NCI-H2107 (cell line): ENCODE measurements at places on chromosomes 12 and 14.

GRCh38 chr12:64611341-64612284 lies 1.3 kb downstream of the RASSF3 start:
- no peak for DNase-seq

GRCh38 chr12:49838973-49839633 lies 3.8 kb downstream of the BCDIN3D start:
- DNase-seq: peak; percentile 25

GRCh38 chr12:131340616-131341210 lies 370.2 kb upstream of the SFSWAP start:
- no peak for DNase-seq

DNA sequence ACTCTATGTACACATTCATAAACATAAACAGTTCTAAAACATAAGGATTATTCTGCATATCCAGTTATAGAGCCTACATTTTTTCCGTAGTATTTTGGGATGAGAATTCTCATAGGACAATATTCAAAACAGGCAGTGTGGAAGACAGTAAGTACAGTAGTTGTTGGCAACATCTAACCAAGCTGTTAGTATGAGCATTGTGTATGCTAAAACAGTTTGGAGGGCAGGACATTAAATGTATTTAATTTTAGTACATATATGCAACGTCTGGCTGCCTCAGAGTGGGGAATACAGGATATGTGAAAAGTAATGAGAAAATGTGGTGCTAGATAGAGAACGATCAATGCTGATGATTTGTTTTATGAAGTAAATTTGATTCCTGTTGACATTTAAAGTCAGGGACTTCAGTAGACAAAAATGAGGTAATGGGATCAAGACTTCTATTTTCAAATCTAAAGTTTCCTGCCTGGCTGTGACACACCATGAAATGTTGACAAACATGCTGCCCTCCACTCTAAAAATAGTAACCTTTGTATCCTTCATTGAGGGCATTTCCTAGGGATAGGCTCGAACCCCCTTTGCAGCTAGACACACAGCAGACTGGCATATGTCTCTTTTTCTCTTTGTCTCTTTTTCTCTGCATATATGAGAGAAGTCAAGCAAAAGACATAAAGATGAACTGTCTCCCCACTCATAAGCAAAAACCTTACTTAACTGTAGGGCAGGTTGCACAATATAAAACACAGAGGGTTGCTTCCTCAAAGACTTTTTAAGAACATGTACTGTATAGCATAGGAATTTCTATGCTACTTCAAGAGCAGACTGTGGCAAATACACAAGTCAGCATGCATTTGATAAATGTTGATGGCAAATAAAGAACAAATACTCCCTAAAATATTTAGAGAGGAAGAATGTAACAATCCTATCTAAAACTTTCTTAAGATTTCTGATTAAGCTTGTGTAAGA lies 75.5 kb upstream of the GTF2A1 start:
- DNase-seq: no peak

GRCh38 chr14:39307815-39308214 lies 74.1 kb downstream of the MIA2 start:
- DNase-seq: no peak

GRCh38 chr12:12599750-12600643 lies 11.7 kb upstream of the CREBL2 start:
- DNase-seq: no peak

GRCh38 chr12:46124848-46125619 lies 134.7 kb upstream of the SCAF11 start:
- no peak for DNase-seq

GRCh38 chr14:103725739-103726395 lies 10.3 kb downstream of the ZFYVE21 start:
- no peak for DNase-seq

- DNase-seq: no peak
Observed at GRCh38 chr14:42228611-42229010, 621.9 kb downstream of the LRFN5 start.

DNA sequence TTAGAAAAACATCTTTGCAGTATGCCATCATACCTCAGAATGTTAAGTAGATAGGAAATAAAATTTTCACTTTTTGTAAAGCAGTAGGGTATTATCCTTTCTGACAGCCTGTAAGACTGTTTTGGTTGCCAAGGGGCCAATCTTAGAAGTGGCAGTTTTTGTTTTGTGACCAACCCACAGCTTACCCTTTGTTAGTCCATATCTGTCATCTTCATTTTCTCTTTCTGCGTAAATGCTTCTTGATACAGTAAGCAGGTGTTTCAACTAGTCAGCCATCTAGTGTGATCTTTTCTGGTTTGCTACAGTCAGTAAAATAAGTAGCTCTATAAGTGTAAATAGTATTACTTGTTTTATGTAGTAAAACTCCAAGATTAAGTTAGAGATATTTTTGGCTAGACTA lies 8.8 kb downstream of the PPM1A start:
- DNase-seq: no peak

DNA sequence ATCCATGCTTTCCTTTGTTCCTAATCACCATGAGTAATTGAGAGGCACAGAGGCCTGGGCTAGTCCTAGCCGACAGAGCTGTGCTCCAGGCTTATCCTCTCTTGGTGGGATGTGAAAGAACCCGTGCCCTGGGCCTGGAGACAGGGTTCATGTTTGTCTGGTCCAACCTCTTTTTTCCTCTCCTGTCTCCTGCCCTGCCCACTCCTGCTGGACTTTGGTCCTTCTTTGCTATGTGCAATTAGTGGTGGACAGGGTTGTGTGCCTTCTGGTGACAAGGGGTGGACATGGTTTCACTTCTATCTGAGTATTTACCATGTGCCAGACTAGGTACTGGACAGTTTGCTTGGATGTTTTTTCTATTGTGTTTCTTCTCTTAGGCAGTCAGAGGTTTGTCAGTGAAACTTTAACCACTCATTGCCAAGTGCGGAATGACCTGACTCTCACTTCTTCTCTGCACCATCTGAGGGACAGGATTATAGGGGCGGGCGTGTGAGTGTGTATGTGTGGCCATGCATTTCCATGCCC lies 126.1 kb downstream of the SMOC1 start:
- no peak for DNase-seq

- peak; percentile 96 for DNase-seq
Observed at GRCh38 chr14:61145034-61145902, 135.9 kb downstream of the TMEM30B start.

DNA sequence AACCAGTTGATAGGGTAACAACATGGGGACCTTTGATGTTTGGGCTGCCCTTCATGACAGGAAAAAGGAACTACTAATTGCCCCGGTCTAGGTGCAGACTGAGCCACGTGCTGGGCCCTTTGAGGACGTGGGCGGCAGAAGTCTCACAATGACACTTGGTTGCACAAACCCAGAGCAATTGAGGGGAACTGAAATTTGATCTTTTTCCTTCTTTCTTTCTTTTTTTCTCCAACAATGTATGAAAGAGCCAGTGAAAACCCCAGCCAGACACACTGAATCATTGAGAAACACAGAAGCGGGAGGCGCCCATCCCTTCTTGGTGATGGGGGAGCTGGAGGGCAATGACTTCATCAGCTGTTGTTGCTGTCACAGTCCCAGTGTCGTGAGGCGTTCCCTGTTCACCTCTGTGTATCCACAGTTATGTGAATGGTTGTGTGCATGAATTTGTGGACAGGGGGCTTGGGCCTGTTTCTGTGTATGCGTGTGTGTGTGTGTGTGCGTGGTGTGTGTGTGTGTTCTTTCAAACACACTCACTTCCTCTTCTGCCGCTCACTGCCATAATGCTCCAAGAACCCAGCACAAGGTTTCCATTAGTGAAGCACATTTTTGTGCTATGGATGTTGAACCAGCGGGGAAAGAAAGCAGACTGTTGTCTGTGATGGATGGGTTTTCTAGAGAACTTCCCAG lies 137.5 kb upstream of the CCND2 start:
- no peak for DNase-seq

GRCh38 chr12:24915501-24915900 lies 33.4 kb downstream of the BCAT1 start:
- no peak for DNase-seq

GRCh38 chr14:28690029-28690692 lies 76.4 kb upstream of the FOXG1 start:
- DNase-seq: no peak

GRCh38 chr14:50044042-50044651 lies 72.2 kb downstream of the VCPKMT start:
- no peak for DNase-seq

DNA sequence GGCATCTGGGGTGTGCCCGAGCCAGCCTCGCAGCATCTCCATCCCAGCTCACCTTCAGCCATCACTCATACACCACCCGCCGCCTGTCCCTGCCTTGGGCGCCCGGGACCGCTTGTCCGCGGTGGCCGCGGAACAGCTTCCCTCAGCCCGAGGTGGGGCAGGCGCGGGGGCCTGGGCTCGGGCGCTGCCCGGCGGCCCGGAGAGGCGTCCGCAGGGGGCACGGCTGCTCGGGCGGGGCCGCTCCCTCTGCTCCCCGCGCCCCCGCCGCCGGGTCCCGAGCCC lies 430 bp downstream of the SLC41A2 start:
- DNase-seq: no peak

- DNase-seq: no peak
Observed at GRCh38 chr12:97466000-97466399, 3.4 kb downstream of the RMST start.

- no peak for DNase-seq
Observed at GRCh38 chr14:99763527-99764221, 29.5 kb upstream of the EML1 start.

DNA sequence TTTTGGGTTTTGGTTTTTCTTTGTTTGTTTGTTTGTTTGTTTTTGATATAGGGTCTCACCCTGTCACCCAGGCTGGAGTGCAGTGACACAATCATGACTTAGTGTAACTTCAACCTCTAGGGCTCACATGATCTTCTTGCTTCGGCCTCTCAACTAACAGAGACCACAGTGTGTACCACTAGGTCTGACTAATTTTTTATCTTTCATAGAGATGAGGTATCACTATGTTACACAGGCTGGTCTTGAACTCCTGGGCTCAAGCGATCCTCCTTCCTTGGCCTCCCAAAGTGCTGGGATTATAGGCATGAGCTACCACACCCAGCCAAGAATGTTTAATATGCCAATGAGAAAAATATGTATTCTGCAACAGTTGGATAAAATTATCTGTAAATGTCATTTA lies 29.6 kb upstream of the USP15 start:
- no peak for DNase-seq

- DNase-seq: no peak
Observed at GRCh38 chr12:94587266-94588241, 62.8 kb downstream of the TMCC3 start.

GRCh38 chr14:89036371-89036770 lies 211.9 kb downstream of the TTC8 start:
- DNase-seq: no peak

DNA sequence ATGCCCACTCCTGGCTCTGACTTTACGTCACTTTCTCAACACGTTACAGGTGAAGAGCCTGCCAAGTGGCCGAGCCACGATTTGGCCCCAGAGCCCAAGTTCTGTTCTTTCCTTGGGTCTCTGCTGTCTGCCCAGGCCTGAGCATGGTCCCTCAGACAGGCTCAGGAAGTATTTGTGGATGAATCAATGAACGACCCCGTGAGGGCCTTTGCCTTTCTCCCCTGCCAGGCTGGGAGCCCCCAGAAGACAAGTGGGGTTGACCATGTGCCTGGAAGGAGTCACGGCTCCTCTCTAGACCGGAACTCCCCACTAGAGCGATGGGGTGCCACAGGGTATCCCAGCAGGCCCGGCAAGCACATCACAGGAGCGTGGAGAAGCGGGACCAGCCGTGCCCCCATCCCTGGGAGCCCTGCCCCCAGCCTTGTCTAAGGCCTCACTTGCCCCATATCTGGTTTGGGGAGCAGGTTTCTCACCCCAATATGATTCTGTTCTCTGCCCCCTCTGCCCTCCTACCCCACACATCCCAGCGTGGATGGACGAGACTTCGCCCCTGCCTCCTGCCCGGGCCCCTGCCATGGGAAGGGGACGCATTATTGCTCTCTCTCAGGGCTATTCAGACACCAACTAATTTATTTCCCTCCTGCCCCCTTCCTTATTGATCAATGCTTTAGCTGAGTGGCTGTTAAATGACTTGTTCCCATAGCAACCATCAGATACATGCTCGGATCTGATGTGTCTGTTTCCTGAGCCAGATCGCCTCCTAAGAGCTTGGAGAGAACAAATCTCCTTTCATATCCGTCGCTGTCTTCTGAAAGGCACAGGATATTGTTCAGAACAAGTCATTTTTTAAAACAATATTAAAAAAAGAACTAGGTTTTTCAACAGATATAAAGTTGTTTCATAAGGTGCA lies 69.0 kb downstream of the DIO3 start:
- DNase-seq: no peak

DNA sequence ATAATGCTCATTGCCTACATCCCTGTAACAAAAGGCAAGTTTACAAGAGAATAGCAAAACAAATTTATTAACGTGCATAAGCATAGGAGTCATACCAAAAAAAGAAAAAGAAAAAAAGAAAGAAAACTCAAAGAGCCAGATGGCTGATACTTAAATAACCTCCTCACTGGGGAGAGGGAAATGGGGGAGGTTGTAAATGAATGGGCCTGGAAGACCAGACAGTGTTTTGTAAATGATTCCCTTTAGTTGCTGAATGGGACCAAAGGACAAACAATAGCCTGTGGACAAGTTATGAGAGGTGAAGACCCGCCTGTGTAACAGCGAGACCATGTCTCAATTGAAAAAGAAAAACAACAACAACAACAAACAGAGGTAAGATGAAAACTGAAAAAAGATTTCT lies 35.3 kb downstream of the CAPS2 start:
- DNase-seq: no peak

- DNase-seq: no peak
Observed at GRCh38 chr14:57870686-57871457, 5.0 kb upstream of the SLC35F4 start.

- DNase-seq: peak; percentile 86
Observed at GRCh38 chr12:57127726-57128518, at the start of gene LRP1. Gene LRP1, plus strand, starts transcription at chr12:57128483. Its CDS starts 482 bp downstream, at chr12:57128965.

GRCh38 chr12:111269718-111270117 lies 99.2 kb downstream of the PHETA1 start:
- no peak for DNase-seq

GRCh38 chr12:75553836-75554555 lies 42.6 kb upstream of the KRR1 start:
- DNase-seq: no peak

- DNase-seq: no peak
Observed at GRCh38 chr12:109558374-109559199, 14.7 kb downstream of the MMAB start.

- no peak for DNase-seq
Observed at GRCh38 chr14:58724206-58724605, 86.4 kb downstream of the DACT1 start.

GRCh38 chr12:21773806-21774205 lies 700 bp downstream of the KCNJ8 start:
- no peak for DNase-seq

- DNase-seq: no peak
Observed at GRCh38 chr12:42130672-42131402, 13.8 kb downstream of the GXYLT1 start.

DNA sequence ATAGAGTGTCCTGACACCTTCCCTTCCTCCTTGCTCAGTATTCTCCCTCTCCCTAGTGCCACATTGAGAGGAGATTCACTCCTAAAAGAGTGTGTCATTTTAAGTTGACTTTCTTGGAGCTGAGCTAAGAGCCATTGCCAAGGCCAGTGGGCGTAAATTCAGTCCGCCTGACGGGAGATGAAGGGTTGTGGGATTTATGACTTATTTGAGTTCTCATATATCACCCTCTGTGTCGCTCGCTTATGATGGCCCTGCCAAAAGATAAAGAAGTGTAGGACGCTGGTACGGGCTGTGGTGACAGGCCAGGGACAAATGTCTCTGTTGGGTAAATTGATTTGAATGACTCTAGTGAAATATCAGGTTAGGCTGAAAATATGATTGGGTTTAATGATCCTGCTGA lies 867.4 kb downstream of the NRXN3 start:
- no peak for DNase-seq

GRCh38 chr14:22739423-22739822 lies 27.1 kb upstream of the OXA1L start:
- DNase-seq: no peak

- no peak for DNase-seq
Observed at GRCh38 chr12:32483499-32483898, 84.1 kb downstream of the FGD4 start.
